Myometrial cell (primary cell): ENCODE measurements at places on chromosomes 1 and 21. TPM values are rescaled to one million over a fixed set of nuclear protein-coding genes. Genes with fewer than 3 reads are reported as not detected.

TUFT1 gene
- 8.1 and 8.5 TPM in 2 replicates for total RNA-seq

MAEL gene
- total RNA-seq, result not detected in 2 replicates

TRIM63 gene
- total RNA-seq, result not detected in 2 replicates

SDC3 gene
- 21.9 and 23.2 TPM in 2 replicates for total RNA-seq

C1orf174 gene
- total RNA-seq, result 28.8 and 33.8 TPM in 2 replicates

DENND2D gene
- 1.1 and 2.0 TPM in 2 replicates for total RNA-seq

TCHHL1 gene
- total RNA-seq, result not detected in 2 replicates

LPAR3 gene
- total RNA-seq, result 1.7 and 3.7 TPM in 2 replicates

ASTN1 gene
- total RNA-seq, result not detected in 2 replicates

CNKSR1 gene
- not detected in 2 replicates for total RNA-seq

GBP7 gene
- not detected in 2 replicates for total RNA-seq

IL10 gene
- not detected in 2 replicates for total RNA-seq

S100A7A gene
- not detected in 2 replicates for total RNA-seq

CHD5 gene
- not detected in 2 replicates for total RNA-seq

PDZK1IP1 gene
- total RNA-seq, result not detected in 2 replicates

CD2 gene
- not detected in 2 replicates for total RNA-seq

NGF gene
- not detected in 2 replicates for total RNA-seq

SRM gene
- 75.0 and 86.5 TPM in 2 replicates for total RNA-seq

DNAI4 gene
- 4.6 and 5.3 TPM in 2 replicates for total RNA-seq

RNF186 gene
- total RNA-seq, result not detected in 2 replicates

CNIH4 gene
- 68.2 and 75.8 TPM in 2 replicates for total RNA-seq

FCAMR gene
- not detected in 2 replicates for total RNA-seq

ETV3L gene
- total RNA-seq, result not detected in 2 replicates

SEMA6C gene
- 1.4 and 3.4 TPM in 2 replicates for total RNA-seq

HSD3B2 gene
- total RNA-seq, result not detected in 2 replicates

DMBX1 gene
- not detected in 2 replicates for total RNA-seq

ALX3 gene
- total RNA-seq, result not detected in 2 replicates
